ENCODE measurements at places on chromosomes 6 and 20. TPM values are rescaled to one million over a fixed set of nuclear protein-coding genes. Genes with fewer than 3 reads are reported as not detected.

- no peak for DNase-seq
These were observed 18.6 kb downstream of the ADGRF5 start for GRCh38 chr6:46903175-46903574.

The KCNQ5 gene
- 1.8 TPM for polyA plus RNA-seq

DNA sequence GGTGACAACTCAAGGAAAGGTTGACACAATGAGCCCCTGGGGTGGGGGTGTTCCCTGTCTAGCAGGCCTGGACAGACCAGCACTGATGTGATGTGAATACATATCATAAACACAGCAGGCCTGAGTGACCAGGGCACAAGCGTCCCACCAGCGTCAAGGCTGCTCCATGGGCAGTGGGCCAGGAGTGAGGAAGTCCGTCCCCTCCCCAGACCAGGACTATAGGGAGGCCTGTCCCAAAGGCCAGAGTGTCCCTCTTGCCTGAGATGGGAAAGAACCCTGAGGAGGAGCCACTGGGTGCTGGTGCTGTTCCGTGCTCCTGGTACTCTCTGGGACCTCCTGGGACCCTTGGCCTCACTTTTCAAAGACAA lies 44.6 kb downstream of the RRBP1 start:
- no peak for DNase-seq

The SNAP91 gene
- 2.4 TPM for polyA plus RNA-seq

- no peak for DNase-seq
These were observed 22.9 kb downstream of the ARHGAP18 start for GRCh38 chr6:129686941-129687627.

- DNase-seq: no peak
These were observed 15.0 kb downstream of the TRAPPC3L start for GRCh38 chr6:116530436-116530835.

GRCh38 chr6:81838031-81838430 lies 85.5 kb upstream of the TENT5A start:
- no peak for DNase-seq

- DNase-seq: no peak
These were observed 28.5 kb downstream of the OSBPL2 start for GRCh38 chr20:62266851-62267250.

The ULBP2 gene
- polyA plus RNA-seq: 0.49 TPM

The AIG1 gene
- polyA plus RNA-seq: 30.7 TPM

The DNAH8 gene
- 0.01 TPM for polyA plus RNA-seq

- no peak for DNase-seq
These were observed 47.3 kb downstream of the ATP9A start for GRCh38 chr20:51720854-51721253.

DNA sequence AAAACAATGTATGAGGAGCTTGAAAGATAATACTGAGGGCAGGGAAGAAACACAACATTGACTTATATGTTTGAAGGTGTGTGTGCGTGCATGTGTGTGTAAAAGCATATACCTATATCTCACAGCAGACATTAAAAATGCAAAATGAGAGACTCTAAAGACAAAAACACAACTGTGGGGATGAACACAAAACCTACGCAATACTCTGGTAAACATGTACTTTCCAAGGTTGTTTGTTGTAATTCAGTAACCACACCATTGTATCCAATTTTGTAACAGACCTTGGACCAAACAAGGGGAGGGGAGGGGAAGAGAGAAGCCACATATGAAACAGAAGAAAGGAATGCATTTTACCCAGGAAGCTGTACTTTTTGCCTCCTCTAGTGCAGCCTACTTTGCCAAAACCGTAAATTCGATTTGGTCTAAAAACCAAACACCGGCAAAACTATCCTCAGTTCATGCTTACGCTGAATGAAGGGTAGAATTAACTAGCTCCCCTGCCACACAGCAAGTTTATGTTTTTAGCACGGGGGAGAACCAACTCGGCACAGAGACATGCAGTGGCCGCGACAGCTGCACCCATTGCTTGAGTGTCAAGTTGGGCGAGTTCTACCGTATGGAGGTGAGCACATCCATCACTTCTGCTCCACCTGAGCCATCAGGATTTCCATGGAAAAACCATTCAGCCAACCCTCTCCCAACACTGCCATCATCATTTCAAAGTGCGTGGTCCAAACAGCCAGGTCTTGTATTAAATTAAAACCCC lies 50.0 kb downstream of the CNKSR3 start:
- DNase-seq: no peak

The MACROD2 gene
- 3.0 TPM for polyA plus RNA-seq

The UNC5CL gene
- polyA plus RNA-seq: 0.87 TPM

- DNase-seq: no peak
These were observed 23.9 kb downstream of the RIPOR2 start for GRCh38 chr6:24911796-24912382.

DNA sequence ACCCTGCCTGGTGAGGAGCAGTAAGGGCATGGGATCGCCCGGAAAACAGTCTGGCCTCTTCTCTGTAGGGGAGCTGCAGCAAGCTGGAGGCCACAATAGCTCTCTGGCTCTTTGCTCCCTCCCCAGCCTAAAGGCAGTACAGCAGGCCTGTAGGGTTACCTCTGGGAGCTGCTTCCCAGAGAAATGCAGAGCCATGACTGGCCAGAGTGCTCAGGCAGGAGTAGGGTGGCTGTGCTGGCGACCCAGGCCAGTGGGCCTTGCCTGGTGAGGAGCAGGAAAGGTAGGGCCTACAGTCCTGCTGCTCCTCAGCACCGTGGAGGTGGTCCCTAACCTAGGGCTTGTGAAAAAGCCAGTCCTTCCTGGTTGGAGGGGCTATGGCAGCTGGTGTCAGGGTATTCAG lies 129.9 kb upstream of the CHD6 start:
- no peak for DNase-seq

DNA sequence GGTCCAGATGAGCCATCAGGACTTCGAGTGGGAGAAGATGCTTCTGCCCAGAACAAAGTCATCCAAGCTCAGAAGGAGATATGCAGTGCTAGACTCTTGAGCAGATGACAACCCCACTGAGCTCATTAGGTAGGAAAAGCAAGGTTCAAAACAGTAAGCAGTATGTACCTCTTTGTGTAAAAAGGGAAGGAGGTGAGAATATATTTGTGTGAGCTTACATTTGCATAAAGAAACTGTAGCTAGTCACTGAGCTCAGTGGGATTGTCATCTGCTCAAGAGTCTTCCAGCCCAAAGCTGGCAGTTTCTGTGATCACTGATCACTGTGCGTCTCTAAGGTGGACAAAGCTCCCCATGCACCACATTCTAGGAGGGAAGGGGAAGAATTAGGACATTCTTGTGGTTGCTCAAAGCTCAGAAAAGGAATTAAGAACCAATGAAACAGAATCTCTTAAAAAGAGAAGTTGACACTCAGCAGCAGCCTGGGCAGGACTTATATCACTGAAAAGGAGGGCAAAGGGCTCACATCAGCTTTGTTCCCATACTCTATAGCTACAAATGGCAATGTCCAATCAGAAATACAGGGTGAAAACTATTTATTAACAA lies 90.0 kb upstream of the MAFB start:
- no peak for DNase-seq

GRCh38 chr6:82144852-82145340 lies 102.6 kb downstream of the IBTK start:
- no peak for DNase-seq

- no peak for DNase-seq
These were observed 57.1 kb upstream of the GJE1 start for GRCh38 chr6:142075516-142076101.

The PEX3 gene
- 14.8 TPM for polyA plus RNA-seq

DNA sequence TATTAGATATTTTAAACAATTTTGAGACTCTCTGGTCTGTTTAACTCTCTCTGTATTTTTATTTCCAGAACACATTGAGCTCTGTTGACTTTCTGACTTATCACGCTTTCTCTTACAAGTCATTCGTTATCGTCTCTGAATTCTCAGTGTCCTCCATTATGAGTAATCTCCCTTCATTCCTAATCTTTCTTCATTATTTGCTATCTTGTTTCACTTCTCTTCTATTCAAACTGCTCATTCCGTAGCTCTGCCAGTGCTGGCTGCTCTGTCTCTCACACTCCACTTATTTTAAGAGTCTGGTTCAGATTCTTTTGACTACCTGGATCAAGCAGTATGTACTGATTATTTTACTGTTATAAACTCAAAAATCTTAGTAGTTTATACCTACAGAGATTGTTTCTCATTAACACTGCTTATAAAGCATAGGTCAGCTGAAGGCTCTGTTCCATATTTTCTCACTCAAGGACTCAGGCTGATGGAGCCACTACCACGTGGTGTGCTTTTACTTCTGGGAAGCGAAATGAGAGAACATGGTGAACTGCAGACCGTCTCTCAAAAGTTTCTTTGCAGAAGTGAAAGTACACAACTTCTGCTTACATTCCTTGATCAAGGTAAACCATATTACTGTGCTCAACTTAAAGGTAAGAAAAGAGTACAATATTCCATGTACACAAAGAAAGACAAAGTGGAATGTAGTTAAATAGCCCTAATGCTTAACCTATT lies 485.2 kb downstream of the GRIK2 start:
- no peak for DNase-seq

DNA sequence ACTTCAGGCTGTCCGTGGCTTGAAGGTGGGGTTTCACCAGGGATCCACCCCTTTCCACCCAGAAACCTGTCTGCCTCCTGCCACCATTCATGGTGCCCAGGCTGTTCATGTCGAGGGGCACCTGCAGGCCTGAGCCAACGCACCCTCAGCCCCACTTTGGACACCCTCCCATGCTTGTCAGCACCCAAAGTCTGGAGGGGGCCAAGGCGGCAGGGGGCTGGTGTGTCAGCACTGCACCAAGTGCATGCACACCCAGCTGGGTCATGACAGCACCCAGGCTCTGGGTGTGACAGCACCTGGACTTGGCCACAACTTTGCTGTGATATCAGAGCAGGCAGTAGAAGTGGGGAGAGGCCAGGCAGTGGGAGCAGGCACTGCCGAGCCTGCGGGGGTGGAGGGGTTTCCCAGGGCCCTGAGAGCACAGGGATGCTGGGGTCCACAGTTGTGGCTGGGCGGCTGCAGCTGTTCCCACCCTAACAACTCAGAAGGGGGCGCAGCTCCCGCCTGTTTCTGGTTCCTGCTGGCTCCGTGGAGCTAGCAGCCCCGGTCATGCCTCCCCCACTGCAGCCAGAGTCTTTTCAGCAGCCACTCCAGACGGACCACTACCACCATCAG lies 33.3 kb upstream of the GRM4 start:
- no peak for DNase-seq

DNA sequence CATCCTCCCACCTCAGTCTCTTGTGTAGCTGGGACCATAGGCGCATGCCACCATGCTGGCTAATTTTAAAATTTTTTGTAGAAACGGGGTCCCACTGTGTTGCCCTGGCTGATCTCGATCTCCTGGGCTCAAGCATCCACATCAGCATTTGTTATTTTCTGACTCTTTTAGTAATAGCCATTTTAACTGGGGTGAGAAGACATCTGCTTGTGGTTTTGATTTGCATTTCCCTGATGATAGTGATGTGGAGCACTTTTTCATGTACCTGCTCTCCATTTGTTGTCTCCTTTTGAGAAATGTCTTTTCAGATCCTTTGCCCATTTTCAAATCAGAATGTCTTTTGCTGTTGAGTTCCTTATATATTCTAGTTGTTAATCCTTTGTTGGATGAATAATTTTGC lies 22.2 kb upstream of the TULP4 start:
- no peak for DNase-seq

DNA sequence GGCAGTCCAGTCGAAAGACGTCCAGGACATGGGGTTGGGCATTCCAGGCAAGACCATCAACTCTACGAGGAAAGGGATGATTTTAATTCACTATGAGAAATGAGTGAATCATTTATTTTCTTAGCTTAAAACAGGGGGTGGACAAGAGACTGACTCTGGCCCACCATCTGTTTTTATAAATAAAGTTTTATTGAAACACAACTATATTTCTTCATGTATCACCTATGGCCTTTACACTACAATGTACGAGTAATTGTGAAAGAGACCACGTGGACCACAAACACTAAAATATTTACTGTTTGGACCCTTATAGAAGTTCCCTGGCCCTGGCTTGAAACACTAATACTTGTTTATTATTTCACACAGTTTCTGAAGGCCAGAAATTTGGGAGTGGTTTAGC lies 15.6 kb upstream of the RSPO4 start:
- no peak for DNase-seq

DNA sequence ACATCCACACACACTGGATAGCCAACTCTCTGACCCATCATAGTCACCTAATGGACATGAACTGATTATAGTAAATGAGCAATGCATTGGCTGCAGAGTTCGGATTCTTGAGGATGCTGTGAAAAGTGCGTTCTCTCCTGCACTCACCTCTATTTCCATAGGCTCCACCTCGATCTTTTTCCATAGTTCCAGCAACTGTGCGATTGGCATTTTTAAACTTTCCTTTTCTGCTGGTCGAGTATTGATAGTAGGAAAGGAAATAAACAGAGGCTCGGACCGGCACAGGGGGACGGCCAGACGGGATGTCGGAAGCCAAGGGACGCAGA lies 94.4 kb downstream of the RNASET2 start:
- DNase-seq: no peak

- no peak for DNase-seq
These were observed 236.2 kb upstream of the TAB2 start for GRCh38 chr6:149081281-149081680.

GRCh38 chr20:1861996-1862662 lies 33.1 kb upstream of the SIRPA start:
- DNase-seq: no peak

The ELOVL4 gene
- polyA plus RNA-seq: 3.2 TPM

GRCh38 chr6:169890901-169891300 lies 139.5 kb downstream of the ERMARD start:
- no peak for DNase-seq

The TTBK1 gene
- 0.20 TPM for polyA plus RNA-seq

DNA sequence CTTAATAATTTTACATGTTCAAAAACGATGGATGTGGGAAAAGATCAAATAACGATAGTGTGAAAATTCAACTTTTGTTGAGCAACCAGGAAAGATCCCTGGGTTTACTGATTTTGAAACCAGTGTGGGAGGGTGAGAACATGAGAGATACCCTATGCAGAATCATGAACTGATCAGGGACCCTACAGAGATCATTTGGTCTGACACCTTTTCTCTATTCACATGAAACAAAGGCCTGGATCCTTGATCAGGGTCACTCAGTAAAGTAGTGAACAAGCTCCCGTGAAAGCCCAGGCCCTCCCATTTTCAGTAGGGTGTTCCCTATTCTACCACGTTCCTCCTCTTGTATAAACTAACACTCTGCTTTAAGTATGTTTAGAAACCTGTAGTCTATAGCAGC lies 60.5 kb upstream of the DUSP22 start:
- DNase-seq: no peak

DNA sequence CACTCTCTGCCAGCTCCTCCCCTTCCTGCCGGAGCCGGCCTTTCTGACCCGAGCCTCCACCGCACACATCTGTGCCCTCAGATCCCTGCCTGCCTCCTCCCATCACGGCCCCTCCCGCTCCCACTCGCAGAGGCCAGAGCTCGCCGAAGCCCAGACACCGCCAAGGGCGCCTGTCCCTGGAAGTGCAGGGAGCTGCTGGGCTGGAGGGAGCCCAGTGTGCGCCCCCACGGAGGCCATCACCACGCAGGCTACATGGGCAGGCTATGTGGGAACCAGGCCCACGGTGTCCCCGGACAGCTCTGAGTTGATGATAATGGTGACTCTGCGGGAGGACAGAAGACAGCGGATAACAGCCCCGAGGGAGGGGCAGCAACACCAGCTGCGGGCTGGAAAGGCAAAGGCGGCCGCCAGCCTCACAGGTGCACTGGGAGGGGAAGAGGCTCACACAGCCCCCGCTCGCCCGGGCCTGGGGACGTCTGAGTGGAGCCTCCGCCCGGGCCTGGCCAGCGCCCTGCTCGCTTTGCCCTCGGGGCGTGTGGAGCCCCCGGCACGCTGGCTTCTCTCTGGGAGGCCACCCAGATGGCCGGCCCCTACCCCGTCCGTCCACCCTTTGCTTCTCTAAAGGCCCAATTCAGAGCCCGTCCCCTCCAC lies 154.9 kb downstream of the DLL1 start:
- DNase-seq: no peak
